ENCODE measurements at places on chromosomes 7 and 10.

DNA sequence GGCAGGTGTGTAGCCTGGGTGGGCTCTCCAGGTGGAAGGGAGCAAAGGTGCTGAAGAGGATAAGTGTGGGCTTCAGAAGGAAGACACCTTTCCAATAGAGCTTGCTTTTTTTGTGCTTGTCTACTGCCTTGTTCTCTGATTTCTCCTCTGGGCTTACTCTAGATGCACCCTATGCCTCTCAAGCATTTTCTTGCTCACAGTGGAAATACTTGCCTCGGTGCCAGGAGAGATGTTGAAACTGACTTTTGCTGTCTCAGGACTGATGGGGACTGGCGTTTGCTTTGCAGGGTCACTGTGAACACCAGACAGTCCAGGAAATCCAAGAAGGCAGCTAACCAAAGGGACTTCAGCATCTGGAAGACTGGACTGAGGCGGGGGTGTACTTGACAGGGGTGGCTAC is 187.9 kb downstream of the SNX10 start:
- DNase-seq, result no peak

GRCh38 chr10:66353422-66353821 is 572.4 kb upstream of the LRRTM3 start:
- no peak for DNase-seq

DNA sequence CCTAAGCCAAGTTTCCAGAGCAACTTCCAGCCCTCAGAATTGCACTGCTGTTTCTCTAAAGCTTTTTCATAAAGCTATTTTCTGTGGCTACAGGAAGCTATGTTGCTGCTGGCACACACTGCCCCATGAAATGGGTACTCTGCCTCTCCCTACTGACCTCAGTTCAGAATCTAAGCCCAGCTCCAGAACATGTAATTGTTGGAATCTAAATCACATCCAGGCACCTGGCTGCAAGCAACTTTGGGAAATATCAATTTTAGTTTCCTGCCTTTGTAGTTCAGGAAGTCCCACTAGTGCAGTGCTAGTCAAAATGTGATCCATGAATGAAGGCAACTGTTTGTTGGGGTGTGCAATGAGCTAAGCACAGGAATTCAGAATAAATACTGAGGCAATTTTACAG is 226.2 kb downstream of the THSD7A start:
- DNase-seq, result no peak

GRCh38 chr10:69096045-69096444 is 8.1 kb downstream of the SRGN start:
- no peak for DNase-seq

DNA sequence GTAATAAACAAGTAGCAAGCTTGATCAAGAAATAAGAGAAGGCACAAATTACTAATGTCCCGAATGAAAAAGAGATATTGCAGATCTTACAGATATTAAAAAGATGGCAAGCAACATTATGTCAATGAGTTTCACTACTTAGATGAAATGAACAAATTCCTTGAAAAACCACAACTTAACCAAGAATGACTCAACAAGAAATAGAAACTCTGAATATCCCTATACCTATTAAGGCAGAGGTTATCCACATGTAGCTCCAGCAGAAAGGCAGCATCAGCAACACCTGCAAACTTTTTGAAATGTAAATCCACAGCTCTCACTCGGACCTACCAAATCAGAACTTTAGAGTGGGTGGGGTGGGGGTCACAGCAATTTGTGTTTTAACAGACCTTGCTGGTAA is 33.6 kb downstream of the PDE1C start:
- DNase-seq, result no peak

GRCh38 chr7:109864230-109864629 is 1226.7 kb upstream of the LRRN3 start:
- DNase-seq, result peak; percentile 52

DNA sequence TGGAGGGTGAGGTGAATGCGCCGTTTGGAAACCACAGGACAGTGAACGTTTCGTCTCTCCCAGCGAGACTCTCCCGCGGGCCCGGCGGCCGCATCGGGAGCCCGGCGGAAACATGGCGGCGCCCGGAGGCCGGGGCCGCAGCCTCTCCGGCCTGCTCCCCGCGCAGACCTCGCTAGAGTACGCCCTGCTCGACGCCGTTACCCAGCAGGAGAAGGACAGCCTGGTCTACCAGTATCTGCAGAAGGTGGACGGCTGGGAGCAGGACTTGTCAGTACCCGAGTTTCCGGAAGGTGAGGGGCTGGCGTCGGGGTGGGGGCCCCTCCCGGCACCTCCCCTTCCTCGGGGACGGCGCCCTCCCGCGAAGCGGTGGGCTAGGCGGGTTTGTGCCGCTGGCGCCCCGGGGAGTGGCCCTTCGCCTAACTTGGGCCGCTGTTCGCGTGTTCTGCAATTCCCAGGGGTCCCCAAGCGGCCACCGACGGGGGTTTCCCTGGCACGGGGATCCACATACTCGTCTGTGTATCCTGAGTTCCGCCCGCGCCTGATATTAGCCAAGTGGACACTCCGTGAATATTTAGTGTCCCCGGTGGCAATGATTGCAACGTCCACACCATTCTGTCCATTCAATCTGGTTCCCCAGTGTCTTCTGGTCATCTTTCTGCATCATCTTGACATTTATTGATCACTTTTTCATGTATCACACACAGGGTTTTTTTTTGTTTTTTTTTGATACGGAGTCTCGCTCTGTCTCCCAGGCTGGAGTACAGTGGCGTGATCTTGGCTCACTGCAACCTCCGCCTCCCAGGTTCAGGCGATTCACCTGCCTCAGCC is 514 bp downstream of the NHLRC2 start:
- DNase-seq, result peak; percentile 74
